Activated CD4-positive, alpha-beta T cell treated with anti-CD3 and anti-CD28 coated beads, Interleukin-2, Interleukin-6, amounts not matched to agents 100 ng/mL and 50 ng/mL, durations not matched to agents 16 hours and 8 hours (primary cell): ENCODE measurements at places on chromosomes 5 and 9.
A peak's percentile ranks its signal among the peaks of the same experiment; 100 is the strongest.

GRCh38 chr9:99393993-99394392 lies 171.9 kb downstream of the SEC61B start:
- DNase-seq: no peak

GRCh38 chr9:134442486-134443173 lies 116.4 kb downstream of the RXRA start:
- no peak for DNase-seq

- no peak for DNase-seq
Observed at GRCh38 chr9:131813116-131813515, 73.2 kb upstream of the RAPGEF1 start.

DNA sequence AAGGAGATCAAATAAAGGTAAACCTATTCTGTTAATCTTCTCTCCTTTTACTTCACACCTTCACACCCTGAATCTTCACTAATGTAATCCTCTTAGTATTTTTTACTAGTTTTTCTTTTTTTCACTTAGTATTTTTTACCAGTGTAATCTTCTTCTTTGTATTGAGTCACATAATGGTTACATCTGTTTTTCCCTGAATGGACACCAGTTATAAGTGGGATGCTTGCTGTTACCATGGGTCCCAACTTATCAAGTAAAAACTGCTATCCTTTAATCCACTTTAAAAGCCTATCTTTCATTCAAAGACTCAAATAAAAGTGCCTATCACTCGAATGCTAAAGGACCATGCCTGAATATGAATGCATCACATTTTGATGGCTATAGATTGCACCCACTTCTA lies 15.1 kb downstream of the ZFAND5 start:
- DNase-seq: no peak

GRCh38 chr9:119284587-119285337 lies 84.5 kb downstream of the BRINP1 start:
- DNase-seq: no peak

DNA sequence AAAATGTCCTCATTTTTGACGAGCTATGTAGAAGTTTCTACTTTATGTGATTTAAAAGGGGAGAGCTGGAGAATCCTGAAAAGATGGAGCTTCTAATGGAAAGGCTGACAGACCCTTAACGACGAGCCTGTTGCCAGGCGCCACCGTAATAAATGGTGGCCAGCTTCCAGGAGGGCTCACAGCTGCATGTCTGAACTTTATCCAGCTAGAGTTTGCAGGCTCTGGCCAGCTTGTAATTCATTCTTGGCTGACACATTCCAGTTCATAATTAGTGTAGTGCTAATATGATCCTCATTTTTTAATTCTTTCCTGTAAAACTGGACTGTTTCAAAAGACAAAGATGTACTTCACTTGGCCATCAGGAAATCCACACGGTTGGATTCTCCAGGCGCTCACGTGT lies 246.7 kb downstream of the GAS1 start:
- DNase-seq: no peak

- no peak for DNase-seq
Observed at GRCh38 chr5:134106991-134107701, 7.3 kb upstream of the TCF7 start.

GRCh38 chr9:112074250-112075008 lies 100.7 kb downstream of the SUSD1 start:
- peak; percentile 76 for DNase-seq

DNA sequence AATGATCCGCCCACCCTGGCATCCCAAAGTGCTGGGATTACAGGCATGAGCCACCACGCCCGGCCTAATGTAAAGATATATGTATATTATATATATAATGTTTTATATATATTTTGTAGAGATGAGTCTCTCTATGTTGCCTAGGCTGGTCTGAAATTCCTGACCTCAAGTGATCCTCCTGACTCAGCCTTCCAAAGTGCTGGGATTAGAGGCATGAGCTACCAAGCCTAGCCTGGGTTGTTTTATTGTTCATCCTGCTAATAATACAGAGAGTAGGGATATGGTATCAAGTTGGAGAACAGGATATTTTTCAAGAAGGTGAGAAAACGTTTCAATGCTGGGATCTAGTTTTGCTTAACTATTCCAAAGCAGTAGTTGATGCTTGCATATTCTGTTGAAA lies 2.9 kb downstream of the SEC24A start:
- no peak for DNase-seq

GRCh38 chr5:167361795-167362194 lies 929.6 kb upstream of the WWC1 start:
- DNase-seq: no peak

DNA sequence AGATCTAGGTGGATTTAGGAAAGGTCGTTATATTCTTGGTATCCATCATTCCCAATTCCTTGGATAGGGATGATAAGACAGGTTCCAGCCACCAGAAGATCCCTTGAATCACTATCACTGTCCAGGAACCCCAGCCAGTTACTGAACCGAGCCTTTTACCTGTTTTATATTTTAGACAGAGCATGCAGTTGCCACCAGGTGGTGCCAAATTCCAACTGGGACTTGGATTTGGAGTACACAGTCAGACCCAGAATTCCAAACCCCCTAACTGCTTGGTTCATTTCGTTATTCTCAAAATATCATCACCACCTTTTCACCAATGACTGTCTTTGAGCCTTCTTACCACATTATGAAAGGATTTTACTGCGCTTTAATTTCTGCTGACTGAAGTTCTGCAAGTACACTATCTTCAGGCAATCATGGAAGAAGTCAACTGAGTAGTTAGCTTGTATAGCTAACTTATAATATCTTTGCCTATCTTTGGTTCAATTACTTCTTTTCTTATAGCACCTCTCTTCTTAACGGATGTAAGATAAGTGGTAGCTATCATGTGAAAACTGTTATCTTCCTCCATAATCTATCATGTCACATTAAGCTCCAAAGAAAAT lies 191.8 kb downstream of the PRR16 start:
- DNase-seq: peak; percentile 8

DNA sequence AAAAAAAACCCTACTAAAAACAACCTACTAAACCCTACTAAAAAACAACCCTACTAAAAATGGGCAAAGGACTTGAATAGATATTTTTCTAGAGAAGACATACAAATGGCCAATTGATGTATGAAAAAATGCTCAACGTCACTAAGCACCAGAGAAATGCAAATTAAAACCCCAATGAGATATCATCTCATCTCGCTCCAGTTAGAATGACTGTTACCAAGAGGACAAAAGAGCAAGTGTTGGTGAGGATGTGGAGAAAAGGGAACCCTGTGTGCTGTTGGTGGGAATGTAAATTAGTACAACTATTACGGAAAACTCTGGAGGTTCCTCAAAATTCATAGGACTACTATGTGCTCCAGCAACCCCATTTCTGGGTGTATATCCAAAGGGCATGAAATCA lies 10.8 kb downstream of the SDHA start:
- no peak for DNase-seq

- no peak for DNase-seq
Observed at GRCh38 chr9:15182101-15182551, 124.9 kb downstream of the TTC39B start.

DNA sequence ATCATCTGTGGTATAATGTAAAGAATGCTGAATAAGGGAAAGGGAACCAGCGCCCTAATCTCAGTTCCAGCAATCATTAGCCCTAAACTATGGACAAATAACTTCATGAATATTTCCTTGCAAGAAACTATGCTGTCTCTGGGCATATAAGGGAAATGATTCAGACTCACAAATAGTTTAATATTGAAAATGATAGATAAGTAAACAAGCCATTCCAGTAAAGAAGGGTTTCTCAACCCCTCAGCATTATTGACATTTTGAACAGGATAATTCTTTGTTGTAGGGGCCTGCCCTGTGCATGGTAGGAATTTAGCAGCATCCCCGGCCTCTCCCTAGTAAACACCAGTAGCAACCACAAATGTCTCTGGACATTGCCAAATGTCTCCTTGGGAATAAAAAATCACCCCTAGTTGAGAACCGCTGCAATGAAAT lies 23.8 kb downstream of the C5 start:
- no peak for DNase-seq

GRCh38 chr5:72597456-72597948 lies 90.3 kb upstream of the ZNF366 start:
- DNase-seq: no peak
